Stimulated activated CD8-positive, alpha-beta memory T cell treated with anti-CD3 and anti-CD28 coated beads, Interleukin-4, amount 100 ng/mL, for 1 hour (primary cell): ENCODE measurements at places on chromosomes 6 and 20.

- no peak for DNase-seq
Observed at GRCh38 chr6:147126618-147127022, 77.6 kb upstream of the STXBP5 start.

DNA sequence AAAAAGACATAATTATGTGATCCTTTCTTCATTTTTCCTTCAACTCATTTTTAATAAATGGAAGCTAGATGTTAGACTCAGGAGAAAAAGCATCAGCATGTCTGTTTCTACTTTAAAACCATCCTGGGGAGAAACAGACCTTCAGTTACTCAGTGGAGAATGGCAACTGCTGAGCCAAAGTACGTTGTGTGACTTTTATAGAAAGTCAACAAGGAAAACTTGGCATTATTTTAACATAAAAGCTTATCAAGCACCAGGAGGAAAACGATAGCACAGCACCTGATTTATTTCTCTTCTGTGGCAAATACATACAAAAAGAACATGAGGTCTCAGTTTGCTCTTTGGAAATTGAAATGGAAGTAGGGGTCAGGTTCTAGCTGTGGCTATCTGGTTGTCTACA, 115.3 kb upstream of the RIPOR2 start:
- no peak for DNase-seq

GRCh38 chr6:87965806-87966205, 81.8 kb upstream of the SPACA1 start:
- no peak for DNase-seq

DNA sequence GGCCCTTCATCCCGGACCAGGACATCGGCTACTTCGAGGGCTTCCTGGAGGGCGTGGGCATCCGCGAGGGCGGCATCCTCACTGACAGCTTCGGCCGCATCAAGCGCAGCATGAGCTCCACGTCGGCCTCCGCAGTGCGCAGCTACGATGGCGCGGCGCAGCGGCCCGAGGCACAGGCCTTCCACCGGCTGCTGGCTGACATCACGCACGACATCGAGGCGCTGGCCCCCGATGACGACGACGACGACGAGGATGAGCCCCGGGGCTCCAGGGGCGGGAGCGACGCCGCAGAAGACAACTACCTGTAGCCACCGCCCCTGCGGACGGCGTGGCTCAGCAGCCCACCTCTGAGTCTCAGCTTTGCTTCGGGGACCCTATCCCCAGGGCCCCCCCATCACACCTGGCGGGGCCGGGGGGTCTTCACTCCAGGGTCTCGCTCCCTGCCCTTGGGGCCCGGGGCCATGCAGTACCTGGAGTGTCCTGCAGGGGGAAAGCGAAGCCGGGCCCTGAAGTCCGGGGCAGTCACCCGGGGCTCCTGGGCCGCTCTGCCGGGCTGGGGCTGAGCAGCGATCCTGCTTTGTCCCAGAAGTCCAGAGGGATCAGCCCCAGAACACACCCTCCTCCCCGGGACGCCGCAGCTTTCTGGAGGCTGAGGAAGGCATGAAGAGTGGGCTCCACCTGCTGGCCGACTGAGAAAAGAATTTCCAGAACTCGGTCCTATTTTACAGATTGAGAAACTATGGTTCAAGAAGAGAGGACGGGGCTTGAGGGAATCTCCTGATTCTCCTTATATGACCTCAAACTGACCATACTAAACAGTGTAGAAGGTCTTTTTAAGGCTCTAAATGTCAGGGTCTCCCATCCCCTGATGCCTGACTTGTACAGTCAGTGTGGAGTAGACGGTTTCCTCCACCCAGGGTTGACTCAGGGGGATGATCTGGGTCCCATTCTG, 20.8 kb upstream of the HCK start:
- DNase-seq, result no peak

DNA sequence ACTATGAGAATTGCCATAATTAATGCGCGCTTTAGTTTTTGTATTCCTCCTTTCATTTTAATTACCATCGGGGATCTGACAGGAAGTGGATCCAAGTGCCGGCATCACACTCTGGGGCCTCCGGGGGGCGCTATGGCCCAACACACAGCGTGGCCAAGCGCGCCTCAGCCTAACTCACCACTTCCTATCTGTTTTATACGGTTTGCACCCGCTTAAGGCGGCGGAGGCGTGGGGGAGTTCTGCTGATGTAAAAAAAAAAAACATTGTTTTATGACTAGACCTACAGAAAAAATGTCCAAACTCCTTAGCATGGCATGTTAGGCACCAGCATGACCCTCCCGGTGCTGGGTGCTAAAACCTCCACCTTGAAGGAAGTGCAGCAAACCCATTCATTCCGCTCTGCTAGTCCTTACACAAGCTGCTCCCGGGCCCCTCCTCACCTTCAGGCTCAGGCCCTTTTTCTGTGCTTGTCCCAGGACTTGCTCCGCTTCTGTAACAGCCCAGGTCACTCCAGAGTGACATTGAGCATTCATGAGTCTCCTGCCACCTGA, 4.5 kb upstream of the EBF4 start:
- peak; percentile 62 for DNase-seq
